Right atrium auricular region (tissue), 2 donors: ENCODE measurements at places on chromosomes 5 and 9. TPM values are rescaled to one million over a fixed set of nuclear protein-coding genes. Genes with fewer than 3 reads are reported as not detected.

GRCh38 chr9:103731541-103731940, 362.6 kb upstream of the SMC2 start:
- no peaks in the 10 kb centered on the region for H3K36me3 ChIP-seq
- DNase-seq, result no peak
- H3K4me3 ChIP-seq, result no peak overlapping the region
- no peak overlapping the region for H3K27ac ChIP-seq
- no peaks in the 10 kb centered on the region for H3K4me1 ChIP-seq
- no peaks in the 10 kb centered on the region for H3K27me3 ChIP-seq

Gene DMRT3
- not detected for total RNA-seq

GRCh38 chr9:79757881-79758669, 186.3 kb downstream of the TLE4 start:
- no peak for DNase-seq
- no peaks in the 10 kb centered on the region for H3K27me3 ChIP-seq
- no peak overlapping the region for H3K4me3 ChIP-seq

Gene PLAC8L1
- not detected for total RNA-seq

Gene MATR3
- total RNA-seq, result 131 TPM

- H3K27ac ChIP-seq, result no peak overlapping the region
- H3K4me3 ChIP-seq, result no peak overlapping the region
- H3K36me3 ChIP-seq, result no peaks in the 10 kb centered on the region
These were observed 20.8 kb downstream of the OBP2B start for GRCh38 chr9:133188006-133188842.

- H3K36me3 ChIP-seq, result no peaks in the 10 kb centered on the region
- no peak overlapping the region for H3K27ac ChIP-seq
- DNase-seq, result no peak
- H3K4me1 ChIP-seq, result no peaks in the 10 kb centered on the region
These were observed 242.8 kb downstream of the CDH18 start for GRCh38 chr5:19745247-19745646.

- DNase-seq, result no peak
- H3K27me3 ChIP-seq, result no peaks in the 10 kb centered on the region
- no peaks in the 10 kb centered on the region for H3K36me3 ChIP-seq
- H3K27ac ChIP-seq, result no peak overlapping the region
These were observed 850.5 kb downstream of the NR2F1-AS1 start for GRCh38 chr5:92730486-92730885.
